ENCODE measurements at places on chromosomes 6 and 20. TPM values are rescaled to one million over a fixed set of nuclear protein-coding genes. Genes with fewer than 3 reads are reported as not detected.

The SLC22A1 gene
- 1.1 TPM for total RNA-seq

The LCA5 gene
- total RNA-seq = 2.2 TPM

The RIPOR3 gene
- 3.3 TPM for total RNA-seq

The MAP7 gene
- total RNA-seq = 2.2 TPM

The KPNA5 gene
- 12.8 TPM for total RNA-seq

The CLVS2 gene
- total RNA-seq = not detected

The HEY2 gene
- 2.1 TPM for total RNA-seq

The MYLK4 gene
- total RNA-seq = 2.6 TPM

Data from left cardiac atrium (tissue), 4 donors.